ENCODE measurements at places on chromosomes 12 and 14.

DNA sequence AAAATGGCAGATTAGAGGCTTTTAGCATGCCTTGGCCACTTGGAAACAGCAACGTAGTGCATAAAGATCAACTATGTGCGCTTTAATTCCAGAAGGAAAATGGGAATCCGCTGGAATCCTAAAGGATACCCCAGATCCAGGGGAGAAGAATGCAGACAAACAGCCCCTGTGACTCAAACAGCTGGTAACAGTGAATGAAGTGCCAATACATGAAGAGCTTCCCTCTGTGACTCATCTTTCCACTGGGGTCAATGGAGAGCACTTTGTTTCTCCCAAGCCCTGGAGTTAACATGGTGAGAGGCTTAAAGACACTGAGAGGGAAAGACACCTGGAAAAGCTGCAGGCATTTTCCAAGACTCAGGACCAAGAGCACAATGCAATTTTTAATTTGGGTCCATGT lies 263.1 kb downstream of the CEP128 start:
- DNase-seq = no peak

DNA sequence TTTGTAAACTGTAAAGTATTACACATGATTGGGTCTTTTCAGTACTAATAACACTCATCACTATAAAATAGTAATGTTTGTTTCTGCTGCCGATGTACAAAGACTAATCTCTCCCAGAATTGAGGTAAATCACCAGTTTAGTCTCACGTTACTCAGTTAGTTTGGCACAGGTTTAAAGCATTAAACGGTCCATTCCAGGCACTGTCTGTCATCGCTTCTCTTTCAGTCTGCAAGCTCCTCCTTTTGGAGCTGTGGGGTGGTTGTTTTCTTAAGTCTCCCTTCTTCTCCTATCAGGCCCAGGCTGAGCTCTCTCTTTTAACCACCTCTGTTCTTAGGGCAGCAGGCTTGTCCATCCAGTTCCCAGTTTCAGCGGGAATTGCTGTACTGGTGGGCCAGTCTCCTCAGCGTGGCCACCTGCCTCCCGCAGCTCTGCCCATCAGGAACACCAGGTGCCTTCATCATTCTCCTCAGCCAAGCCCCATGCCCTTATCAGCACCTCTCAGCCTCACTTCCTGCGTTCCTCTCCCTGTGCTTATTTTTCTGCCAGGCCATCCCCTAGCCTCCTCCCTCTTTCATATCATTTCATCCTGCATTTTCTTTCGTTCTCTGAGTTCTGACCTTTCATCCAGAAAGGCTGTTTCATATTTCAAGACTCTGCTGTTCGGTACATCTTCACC lies 149.0 kb downstream of the TGFB3 start:
- DNase-seq = no peak

- DNase-seq = no peak
Measured at GRCh38 chr12:60980558-60980957, 1279.6 kb upstream of the USP15 start.

DNA sequence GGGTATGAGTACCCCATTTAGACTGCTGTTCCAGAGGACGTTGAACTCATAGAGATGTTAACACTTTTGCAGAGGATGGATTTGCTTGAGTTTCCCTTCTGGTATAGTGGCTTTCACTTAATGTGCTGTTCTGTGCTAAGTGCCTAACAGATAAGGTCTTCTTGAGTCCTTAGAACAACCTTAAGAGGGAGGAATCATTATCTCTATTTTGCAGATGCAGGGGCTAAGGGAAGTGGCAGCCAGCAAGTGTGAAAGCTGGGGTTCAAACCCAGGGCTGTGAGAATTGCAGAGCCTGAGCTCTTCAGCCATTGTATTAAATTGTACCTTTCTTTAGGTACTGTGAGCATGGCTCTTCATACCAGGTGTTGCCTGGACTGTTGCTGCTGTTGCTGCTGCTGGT lies 122.1 kb upstream of the NRXN3 start:
- no peak for DNase-seq

DNA sequence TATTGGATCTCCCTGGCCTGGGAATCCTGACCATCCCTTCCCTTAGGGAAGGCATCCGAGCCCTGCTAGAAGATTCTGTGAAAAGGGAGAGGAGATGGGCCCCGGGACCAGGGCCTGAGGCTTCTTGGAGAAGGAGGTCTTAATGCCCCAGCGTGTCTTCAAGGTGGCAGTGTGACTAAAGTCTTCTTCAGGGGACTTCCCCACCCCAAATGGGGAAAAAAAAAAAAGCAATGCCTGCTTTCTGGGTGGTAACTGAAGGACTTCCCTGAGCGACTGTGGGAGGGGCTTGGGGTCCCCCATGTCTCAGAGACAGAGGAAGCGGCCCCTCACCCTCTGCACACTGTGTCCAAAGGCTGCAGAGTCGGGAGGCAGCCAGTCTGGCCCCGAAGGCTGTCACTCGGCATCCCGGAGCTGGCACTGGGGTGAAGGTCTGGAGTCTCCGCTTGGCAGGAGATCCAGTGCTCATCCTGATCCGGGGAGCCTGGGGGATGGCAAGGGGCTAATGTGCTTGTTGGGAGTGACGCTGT lies 7.8 kb upstream of the PGF start:
- no peak for DNase-seq

DNA sequence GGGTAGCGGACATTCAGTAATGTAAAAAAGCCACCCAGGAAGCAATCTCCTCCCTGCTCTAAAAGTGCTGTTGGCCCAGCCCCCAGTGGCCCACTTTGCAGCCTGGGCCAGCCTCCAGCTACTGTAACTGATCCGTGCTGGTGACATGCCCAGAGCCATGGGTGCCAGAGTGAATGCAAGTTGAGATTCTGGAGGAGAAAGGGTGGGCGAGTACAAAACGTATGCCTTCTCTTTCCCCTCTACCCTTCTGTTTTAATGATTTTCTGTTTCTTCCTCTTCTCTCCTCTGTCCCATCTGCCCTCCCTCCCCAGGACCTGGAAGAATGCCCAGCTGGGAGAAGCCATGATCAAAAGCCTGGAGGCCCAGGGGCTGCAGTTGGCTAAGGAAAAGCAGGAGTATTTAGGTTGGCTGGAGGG lies 16.9 kb downstream of the PLEKHD1 start:
- DNase-seq = no peak

- no peak for DNase-seq
Measured at GRCh38 chr14:96512122-96512521, 9.9 kb downstream of the PAPOLA start.
